ENCODE measurements at places on chromosomes 2 and 18.
A peak's percentile ranks its signal among the peaks of the same experiment; 100 is the strongest.

- DNase-seq = no peak
Observed at GRCh38 chr2:222776792-222777191, 84.0 kb upstream of the ACSL3 start.

DNA sequence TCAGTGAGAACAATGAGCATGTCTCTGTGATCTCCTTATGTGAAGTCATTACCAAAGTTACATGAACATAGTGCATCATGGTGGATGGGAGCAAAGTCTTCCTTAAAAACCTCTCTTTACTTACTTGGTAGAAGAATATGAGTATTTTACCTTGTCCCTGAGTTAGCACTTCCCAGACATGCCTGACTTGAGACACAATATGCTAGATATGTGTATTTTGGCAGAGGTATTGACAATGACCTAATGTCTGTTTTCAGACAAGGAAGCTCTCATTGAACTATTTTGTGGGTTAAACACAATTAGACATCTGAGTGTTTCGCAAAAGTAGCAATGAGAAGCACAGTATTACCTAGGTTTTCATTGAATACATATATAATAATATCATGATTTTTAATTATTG, 99.1 kb upstream of the MC4R start:
- no peak for DNase-seq

DNA sequence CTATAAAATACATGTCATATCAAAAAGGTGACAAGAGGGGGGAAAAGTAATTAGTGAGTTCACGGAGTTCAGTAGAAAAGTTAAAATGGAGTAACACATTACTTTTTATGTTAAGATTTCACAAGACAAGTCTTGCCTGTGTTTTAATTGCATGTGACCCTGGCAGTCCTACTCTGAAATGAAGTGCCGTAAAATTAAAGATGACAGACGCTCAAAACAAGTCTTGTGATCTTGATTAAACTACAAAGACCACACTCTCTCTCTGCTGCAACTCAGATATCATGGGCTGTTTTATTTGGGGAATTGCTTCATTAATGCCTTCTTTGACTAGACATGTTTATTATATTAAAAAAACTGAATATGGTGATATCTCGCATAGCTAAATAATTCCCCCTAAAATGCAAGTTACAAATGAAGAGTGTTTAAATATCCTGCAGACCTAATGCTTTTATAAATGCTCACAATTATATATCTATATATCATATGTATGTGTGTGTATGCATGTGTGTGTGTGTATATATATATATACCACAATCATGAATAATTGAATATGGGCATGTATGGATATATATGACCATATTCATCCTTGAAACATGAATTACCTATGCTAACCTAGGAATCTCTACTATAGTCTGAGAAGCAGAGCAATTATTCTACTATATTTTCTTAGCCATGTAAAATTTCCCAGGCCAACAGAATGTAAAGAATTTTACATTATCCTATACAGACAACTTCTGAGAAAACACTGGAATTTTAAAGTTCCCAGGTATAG, 647.5 kb downstream of the ARHGAP15 start:
- DNase-seq = no peak

GRCh38 chr2:86069091-86069685, 36.5 kb downstream of the POLR1A start:
- DNase-seq = no peak

DNA sequence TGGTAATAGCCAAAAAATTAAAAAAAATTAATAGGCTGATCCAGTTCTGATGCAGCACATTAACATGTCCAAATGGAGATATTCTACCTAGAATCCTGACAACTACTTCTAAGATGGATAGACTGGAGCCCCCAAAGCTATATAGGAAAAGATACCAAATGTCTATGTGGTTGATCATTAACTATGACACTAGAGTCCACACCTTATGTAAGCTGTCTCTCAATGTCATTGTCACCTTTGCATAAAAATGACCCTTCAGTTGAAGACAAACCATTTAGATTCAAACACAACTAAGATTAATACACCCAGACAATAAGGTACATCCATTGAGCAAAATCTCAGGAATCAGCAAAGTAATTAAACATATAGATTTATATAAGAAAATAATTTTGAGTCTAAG, 14.6 kb downstream of the ZNF396 start:
- DNase-seq = no peak

- DNase-seq = peak; percentile 53
Observed at GRCh38 chr2:20617081-20617575, 33.8 kb downstream of the HS1BP3 start.
